ENCODE measurements at places on chromosomes 4 and X.

- DNase-seq, result no peak
Measured at GRCh38 chr4:182155806-182156205, 87.4 kb upstream of the TENM3 start.

- DNase-seq, result peak; percentile 6
Measured at GRCh38 chr4:186032259-186032658, 36.7 kb upstream of the TLR3 start.

GRCh38 chr4:52164116-52164515 is 113.0 kb downstream of the SPATA18 start:
- no peak for DNase-seq

DNA sequence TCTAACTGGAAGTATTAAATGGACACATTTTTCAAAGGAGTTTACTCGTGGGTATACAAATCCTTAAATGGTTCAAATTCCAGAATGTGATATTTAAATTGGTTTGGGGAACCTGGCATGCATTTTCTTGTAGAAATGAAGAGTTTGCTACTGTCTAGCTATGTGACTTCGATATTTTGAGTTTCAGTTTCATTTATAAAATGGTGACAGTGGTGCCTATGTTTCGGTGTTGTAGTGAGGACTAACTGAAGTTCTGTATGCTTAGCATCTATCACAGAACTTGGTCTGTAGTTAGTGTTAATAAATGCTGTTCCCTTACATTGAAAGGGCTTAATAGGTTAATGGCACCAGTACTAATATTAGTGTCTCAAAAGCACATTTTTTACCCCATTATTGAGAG is 29.4 kb downstream of the TRPC5 start:
- DNase-seq, result no peak

- no peak for DNase-seq
Measured at GRCh38 chr4:37317104-37317643, 72.6 kb downstream of the NWD2 start.

DNA sequence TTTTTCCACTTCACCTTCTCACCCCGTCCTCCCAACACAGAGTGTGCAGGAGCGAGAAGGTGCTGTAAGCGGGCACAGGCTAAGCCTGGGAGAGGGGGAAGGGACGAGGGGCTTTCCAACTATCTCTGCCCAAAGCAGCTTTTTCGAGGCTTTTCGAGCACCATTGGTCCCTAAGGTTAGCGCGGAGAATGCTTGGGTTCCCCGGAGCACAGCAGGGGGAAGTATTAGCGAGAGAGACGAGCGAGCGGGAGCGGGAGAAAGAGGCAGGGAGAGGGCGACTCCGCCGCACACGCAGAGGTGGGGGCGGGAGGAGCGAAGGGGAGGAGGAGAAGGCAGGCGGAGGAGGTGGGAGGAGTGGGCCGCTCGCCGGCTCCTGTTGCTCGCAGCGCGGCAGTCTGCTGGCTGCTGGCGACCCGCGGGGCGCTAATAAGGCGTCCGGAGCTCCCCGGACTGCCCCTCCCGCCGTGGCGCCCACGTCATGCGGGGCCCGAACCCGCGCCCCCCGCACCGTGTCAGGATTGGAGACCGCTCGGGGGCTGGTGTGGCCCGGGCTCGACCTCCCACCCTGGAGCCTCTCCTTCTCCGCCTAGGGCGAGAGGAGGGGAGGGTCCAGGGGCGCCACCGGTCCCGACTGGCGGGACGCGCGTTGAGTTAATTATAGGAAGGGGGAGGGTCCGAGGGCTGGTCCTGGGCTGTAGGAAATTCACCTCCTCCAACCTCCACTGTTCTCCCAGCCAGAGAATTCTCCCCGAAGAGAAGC is at the start of gene ADAMTS3:
TSS of gene ADAMTS3 (minus strand) at position 263 of the 760 bp plus-strand sequence. CDS start 459 bp downstream, outside the sequence.
- DNase-seq, result peak; percentile 2

GRCh38 chr4:84167093-84167492 is 332.0 kb downstream of the NKX6-1 start:
- no peak for DNase-seq

DNA sequence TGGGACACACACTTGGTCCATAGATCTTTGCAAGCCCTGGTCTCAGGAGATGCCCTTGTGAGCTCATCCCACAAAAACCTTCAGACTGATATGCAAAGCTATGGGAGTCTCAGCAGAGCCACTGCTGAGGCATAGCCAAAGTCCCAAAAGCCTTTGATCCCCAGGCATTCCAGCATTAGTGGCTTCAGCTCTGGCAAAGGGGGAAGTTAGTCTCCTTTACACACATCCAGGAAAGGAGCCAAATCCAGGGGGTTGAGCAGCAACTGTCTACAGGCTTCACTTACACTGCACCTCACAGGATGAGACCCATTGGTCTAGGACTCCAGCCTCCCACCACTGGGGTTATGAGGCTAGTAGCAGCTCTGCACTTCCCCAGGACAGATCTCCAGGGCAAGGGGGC is 14.0 kb downstream of the PF4 start:
- no peak for DNase-seq

DNA sequence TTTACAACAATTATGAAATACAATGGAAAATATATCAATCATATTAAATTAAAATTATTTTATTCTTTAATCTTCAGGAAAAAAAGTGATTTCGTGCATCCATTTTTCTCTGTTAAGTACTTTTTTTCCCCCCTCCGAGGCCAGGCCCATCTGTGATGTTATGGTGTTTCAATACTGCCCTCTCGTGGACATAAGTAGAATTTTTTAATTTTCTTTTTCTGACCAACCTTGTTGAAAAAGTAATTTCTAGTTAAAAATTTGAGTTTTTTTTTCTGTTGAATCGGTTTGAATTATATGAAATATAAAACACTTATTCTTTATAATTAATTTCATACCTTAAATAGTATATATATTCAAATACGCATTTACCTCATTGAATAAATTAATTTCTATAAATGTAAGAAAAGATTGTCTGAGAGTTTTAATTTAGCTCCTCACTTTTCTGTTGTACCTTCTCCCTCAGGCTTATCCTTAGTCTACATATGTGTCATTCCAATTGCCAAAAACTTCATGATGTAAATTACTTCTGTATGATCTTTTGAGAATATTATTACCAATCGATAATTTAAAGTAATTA is 175.8 kb upstream of the TECRL start:
- DNase-seq, result peak; percentile 46

DNA sequence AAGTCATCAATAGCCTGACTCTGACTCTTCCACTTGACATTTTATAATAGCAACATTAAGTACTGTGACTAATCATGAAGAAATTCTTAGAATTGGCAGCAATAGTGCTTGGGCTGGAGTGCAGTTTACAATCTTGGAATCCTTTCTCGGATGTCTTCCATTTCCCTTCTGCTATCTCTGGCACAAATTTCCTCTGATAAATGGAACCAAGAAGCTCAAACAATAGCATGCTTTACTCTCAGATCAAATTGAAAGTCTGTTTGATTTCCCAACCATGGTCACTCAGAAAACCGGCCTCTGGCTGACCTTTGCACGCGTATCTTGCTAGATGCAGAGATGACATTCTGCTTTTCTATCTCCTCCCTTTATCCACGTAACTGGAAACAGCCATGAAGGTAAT is 99.0 kb upstream of the SPANXC start:
- no peak for DNase-seq

Data from NCI-H2171 treated with DMSO at 0.1 percent for 48 hours (cell line).